ENCODE measurements at places on chromosomes 3 and 15.
A peak's percentile ranks its signal among the peaks of the same experiment; 100 is the strongest.

- no peak for DNase-seq
These were observed 155.6 kb upstream of the KCNH8 start for GRCh38 chr3:18992709-18993108.

DNA sequence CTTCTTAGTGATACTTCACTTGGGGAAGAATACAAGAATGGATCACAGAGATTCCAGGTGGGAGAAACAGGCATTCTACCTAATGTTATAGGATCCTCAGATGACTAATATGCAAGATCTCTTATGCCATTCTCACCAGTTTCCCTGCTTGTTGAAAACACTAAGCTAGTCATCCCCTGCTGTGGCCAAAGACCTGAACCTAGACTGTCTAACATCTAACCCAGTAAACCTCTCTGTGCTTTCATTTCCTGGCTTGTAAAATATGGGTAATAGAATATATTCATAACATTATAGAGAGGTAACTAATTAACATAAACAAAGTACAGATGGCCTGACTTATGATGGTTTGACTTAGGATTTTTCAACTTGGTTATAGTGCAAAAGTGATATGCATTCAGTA, 776.3 kb downstream of the TUSC7 start:
- DNase-seq, result no peak

- no peak for DNase-seq
These were observed 217.0 kb downstream of the SATB1 start for GRCh38 chr3:18208091-18208490.

DNA sequence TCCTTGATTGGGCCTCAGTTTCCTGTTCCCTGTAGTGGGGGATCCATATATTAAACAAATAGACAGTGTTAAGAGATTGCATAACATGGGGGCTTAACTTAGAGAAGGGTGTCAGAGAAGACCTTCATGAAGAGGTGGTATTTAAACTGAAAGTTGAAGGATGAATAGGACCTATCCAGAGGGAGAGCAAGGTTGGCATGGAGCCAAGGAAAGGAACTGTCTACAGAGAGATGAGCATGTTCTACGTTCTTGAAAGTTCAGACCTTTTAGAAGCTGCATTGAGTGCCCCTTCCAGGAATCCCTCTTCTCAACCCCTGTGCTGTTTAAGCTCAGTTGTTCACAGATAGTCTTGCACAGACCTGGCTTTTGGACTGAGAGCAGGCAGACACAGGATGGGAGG, 2.4 kb downstream of the HTD2 start:
- no peak for DNase-seq

DNA sequence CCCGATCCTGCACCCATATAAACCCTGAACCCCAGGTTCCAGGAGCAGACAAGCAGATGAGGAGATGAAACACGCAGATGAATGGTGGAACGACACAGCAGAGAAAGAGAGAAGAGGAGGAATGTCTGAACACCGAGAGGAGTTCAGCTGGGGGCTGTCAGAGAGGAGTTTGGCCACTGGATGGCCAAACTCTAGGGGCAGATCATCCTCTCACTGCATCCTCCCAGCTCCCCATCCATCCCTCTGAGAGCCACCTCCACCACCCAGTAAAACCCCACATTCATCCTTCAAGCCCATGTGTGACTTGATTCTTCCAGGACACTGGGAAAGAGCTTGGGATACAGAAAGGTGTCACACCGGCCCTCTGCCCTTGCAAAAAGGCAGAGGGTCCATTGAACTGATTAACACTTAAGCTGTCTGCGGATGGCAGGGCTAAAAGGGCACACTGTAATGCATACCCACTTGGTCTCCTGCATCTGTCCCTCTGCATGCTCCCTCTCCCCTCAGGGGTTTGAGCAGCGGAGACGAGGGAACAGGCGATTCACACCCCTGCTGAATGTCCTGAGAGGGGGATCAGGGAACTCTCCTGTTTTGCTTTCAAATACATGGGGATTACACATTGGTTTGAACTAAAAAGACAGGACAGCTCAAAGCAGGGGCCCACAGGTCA, 53.8 kb downstream of the TMED3 start:
- no peak for DNase-seq

- no peak for DNase-seq
These were observed 72.1 kb upstream of the ROPN1 start for GRCh38 chr3:124064050-124064449.

DNA sequence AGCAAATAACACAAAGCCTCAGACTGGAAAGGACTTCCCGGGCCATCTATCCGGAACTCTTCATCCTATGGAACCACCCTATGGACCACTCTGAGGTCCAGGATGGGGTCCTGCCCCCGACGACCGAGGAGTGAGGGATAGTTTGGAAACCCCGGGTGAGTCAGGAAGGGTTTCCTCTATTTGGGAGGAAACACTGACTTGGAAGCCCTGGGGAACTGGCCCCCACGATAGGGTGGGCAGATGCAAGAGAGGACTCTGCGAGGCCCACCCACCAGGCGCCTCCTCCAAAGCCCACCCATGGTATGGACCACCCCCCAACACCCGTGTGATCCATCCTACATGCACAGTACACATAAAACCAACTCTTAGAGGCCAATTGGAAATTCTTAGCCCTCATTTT, 69.4 kb downstream of the CPN2 start:
- no peak for DNase-seq

DNA sequence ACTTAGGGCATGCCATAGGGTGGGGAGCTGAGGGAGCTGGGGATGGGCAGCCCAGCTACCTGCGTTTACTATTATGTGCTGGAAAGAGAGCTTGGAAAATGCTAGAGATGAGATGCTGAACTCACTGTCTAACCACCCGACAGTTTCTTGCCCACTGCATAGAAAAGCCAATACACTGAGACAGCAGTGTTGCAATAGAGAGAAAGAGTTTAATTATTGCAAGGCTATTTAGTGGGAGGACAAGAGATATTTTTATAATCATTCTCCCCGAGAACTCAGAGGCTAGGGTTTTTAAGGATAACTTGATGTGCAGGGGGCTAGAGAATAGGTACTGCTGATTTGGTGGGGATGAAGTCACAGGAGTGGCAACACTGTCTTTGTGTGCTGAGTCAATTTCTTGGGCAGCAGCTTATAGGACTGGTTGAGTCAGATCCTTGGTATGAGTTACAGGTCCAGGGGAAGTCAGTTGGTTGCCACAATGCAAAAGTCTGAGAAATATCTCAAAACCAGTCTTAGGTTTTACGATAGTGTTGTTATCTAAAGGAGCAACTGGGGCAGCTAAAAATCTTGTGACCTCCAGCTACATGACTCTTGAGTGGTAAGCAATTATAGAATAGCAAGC, 205.9 kb downstream of the GABRG3 start:
- no peak for DNase-seq

DNA sequence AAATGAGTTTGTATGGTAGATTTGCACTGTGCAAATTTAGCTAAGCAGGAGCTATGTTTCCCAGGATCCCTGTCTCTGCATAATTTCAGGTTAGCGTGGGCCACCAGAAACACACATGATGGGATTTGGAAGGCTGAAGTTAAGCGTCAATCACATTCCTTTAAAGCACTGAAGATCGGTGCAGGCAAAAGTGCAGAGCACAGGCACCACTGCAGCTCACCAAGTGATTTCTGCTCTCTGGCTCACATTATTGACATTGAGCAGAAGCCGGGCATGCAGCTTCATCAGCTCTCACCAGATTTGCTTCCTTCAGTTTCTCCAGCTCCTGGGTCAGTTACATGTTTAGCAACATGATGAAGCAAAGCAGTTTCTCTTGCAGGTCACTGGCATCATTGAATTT, 256.4 kb upstream of the TGFBR2 start:
- DNase-seq, result no peak

- no peak for DNase-seq
These were observed 1056.8 kb downstream of the ROBO2 start for GRCh38 chr3:78096488-78097255.

DNA sequence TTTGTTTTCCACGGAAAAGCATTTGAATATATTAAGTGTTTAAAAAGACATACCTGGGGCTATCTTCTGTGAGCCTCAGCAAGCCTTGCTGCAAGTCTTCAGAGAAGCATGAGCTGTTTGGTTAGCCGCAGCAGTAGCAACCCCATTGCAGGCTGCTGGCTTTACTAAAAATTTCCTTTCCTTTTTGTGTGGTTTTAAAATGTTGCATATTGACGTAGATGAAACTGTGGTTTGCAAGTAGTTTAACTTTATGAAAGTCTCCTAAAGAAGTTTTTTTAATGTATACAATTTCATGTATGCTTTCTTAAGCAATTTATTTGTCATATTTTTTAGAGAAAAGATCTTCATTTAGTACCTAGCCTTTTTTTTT, at the start of gene GPR171:
Gene GPR171, minus strand, starts transcription at position 166 of the 370 bp plus-strand sequence. CDS start 3,830 bp downstream, outside the sequence.
- DNase-seq, result peak; percentile 68

- no peak for DNase-seq
These were observed 756 bp upstream of the CAMK2N2 start for GRCh38 chr3:184261854-184262763.

GRCh38 chr3:100158918-100159330, 44.6 kb upstream of the FILIP1L start:
- no peak for DNase-seq

GRCh38 chr15:45089712-45090373, 24.1 kb downstream of the DUOX2 start:
- no peak for DNase-seq

DNA sequence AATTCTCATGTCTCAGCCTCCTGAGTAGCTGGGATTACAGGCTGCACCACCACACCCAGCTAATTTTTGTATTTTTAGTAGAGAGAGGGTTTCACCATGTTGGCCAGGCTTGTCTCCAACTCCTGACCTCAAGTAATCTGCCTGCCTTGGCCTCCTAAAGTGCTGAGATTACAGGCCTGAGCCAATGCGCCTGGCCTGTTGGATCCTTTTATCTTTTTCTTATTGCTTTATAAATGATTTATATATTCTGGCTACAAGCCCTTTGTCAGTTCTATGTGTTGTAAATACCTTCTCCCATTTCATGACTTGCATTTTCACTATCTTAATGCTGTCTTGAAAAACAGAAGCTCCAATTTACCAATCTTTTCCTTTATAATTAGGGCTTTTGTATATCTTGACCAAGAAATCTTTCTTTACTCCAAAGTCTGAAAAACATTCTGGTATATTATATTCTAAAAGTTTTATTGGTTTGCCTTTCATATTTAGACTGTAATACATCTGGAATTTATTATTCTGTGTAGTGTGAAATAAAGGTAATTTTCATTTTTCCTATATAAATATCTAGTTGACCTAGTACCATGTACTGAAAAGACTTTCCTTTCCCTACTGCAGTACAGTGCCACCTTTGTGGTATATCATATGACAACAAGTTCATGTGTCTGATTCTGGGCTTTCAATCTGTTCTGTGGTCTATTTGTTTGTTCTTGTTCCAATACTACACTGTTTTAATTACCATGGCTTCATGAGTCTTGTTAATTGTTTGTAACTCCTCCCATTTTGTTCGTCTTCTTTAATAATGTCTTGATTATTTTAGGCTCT, 52.9 kb upstream of the RNU6-1 start:
- no peak for DNase-seq

- no peak for DNase-seq
These were observed 58.5 kb downstream of the ABCC5 start for GRCh38 chr3:183959214-183959613.

- DNase-seq, result no peak
These were observed 34.9 kb downstream of the PPP1R2 start for GRCh38 chr3:195508185-195508584.

- peak; percentile 36 for DNase-seq
These were observed 2.1 kb upstream of the RHO start for GRCh38 chr3:129526121-129526900.

DNA sequence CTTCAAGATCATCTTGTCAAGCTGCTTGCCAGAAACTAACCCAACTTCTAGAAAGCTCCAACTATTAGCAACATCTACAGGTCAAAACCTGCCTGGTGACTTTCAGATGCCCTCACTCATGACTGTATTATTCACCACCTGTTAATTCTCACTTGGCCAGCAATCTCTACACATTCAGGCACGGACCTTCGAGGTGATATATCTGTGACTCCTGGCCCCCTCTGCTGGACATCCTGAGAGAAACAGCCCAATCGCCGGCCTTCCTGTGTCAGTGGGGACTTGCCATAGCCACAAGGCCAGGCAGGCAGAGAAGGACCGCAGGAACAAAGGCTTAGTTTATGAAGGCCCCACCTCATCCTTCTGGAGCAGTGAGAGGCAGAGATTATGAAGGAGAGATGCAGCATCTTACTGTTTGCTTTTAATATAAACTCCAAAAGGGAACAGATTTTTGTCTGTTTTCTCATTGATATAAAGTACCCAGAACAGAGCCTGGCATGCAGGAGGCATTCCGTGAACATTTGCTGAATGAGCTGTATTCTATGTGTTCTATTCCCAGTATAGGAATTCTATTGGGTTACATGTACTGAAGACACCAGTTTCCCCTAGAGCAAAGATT, 24.4 kb upstream of the OCA2 start:
- DNase-seq, result no peak

- DNase-seq, result no peak
These were observed 1.4 kb upstream of the ROBO2 start for GRCh38 chr3:77038468-77038929.

- no peak for DNase-seq
These were observed 33.2 kb downstream of the RAB27A start for GRCh38 chr15:55256281-55257011.

DNA sequence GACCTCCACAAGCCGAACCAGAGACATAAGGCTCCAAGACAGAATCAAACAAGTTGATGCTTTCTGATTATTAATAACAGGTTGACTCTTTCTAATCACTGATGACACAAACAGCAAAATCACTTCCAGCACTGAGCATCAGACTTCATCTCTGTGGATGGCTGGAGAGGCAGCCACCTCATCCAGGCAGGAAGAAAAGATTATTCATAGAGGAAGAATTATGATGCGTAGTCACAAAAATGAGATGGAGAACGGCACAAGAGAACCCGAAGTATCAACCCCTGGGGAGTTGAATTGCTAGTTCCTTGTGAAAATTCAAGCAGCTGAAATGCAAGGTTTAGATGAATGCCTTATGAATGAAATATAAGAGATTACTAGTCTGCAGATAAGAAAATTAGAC, 49.9 kb upstream of the LMCD1 start:
- DNase-seq, result no peak

DNA sequence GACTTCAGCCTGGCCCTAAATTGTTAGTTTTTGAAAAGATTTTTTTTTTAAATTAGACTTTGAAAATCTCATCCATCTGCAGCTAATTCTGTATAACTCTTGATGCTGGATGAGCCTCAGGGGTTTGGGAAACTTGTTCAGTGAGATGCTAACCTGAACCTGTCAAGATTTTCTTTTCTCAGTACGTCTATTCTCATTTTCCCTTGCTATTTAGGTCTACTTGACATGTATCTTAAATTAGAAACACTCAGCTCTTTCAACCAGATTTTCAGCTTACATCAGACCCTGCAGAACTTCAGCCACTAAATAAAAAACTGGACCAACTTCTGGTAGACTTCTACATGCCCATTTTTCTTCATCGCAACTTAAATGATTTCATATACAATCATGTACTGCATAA, 61.4 kb downstream of the MFSD1 start:
- DNase-seq, result no peak

Measured in thymus (tissue), 14 donors.